ENCODE measurements at places on chromosomes 16 and 17.

GRCh38 chr16:83393196-83393981 lies 414.4 kb upstream of the HSBP1 start:
- DNase-seq = no peak

GRCh38 chr17:6711681-6712057 lies 1.5 kb downstream of the SLC13A5 start:
- DNase-seq = no peak

- DNase-seq = no peak
Observed at GRCh38 chr17:79522414-79522813, 88.4 kb downstream of the RBFOX3 start.

- DNase-seq = peak; percentile 59
Observed at GRCh38 chr17:58233543-58233942, 4.8 kb upstream of the LPO start.

- no peak for DNase-seq
Observed at GRCh38 chr16:14337303-14338191, 266.4 kb downstream of the MRTFB start.

- DNase-seq = no peak
Observed at GRCh38 chr17:39527220-39527813, 66.0 kb downstream of the CDK12 start.

- no peak for DNase-seq
Observed at GRCh38 chr16:69513180-69513966, 52.4 kb upstream of the NFAT5 start.

GRCh38 chr17:29948448-29949215 lies 7.2 kb downstream of the EFCAB5 start:
- DNase-seq = no peak

DNA sequence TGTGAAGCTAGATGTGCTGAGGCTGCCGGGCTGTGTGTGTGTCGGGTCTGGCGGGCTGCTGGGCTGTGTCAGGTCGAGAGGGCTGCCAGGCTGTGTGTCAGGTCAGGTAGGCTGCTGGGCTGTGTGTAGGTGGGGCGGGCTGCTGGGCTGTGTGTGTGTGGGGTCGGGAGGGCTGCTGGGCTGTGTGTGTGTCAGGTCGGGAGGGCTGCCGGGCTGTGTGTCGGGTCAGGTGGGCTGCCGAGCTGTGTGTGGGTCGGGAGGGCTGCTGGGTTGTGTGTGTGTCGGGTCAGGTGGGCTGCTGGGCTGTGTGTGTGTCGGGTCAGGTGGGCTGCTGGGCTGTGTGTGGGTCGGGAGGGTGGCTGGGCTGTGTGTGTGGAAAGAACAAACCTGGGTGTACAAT lies 8.6 kb downstream of the WDR45B start:
- no peak for DNase-seq

DNA sequence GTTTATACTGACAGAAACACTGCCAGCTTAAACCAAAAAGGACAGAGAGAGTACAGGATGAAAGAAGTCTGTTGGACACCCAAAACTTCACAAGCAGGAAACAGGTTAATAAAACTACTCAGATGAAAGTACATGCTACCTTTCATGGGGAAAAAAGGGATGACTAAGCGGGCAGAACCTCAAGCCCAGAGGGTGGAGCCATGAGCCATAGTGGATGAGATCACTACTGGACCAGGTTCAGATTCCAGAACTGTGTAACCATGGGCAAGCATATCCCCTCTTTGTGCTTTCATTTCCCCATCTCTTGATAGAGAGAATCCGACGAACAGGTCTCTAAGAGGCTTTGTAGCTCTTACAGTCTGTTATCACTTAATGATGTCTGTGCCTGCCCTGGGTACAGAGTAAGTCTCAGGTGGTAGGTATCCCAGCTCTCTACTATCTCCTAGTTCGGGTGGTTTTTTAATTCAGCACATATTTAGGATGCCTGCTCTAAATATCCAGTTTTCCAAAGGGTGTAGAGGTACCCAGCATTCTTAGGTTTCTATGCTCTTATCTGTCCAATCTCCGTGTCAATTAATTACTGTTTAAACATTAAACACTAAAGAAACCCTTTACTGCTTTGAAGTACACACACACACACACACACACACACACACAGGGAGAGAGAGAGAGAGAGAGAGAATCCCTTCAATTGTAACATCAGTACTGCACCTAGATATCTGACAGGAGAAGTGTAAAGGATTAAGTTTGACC lies 206.7 kb downstream of the ZNF423 start:
- DNase-seq = no peak

DNA sequence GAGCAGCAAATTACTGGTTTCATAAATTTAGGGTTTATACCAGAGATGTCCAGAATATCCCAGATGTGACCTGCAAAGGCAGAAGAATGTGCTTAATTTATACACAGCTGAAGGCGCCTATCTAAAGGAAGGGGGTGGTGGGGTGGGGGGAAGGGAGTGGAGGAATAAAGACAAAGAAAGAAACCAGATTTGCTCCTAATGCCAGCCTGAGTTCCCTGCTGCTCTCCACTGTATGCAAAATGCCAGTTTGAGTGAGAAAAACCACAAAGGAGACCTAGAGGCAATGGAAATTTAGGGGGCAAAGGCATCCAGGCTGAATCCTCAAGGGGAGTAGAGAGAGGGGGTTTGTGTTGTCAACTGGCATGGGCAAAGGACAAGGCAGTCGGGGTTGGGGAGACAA lies 161.5 kb upstream of the TOX3 start:
- DNase-seq = no peak

DNA sequence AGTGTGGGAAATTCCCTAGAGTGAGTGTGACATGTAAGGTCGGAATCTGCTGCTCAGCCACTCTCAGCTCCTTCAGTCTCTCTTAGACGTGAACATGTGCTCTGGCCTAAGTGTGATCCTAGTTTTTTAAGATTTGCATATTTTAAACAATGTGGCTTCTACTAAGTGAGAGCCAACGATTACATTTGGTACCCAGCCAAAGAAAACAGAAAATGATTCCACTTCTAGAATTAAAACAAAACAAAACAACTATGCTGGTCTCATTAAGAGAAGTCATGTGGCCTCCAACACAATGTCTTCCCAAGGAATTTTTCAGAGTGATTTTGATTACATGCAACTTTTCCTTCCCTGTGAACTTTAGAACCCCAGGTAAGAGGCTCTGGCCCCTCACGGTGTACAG lies 10.1 kb downstream of the TMEM238L start:
- no peak for DNase-seq

- DNase-seq = no peak
Observed at GRCh38 chr16:31407406-31407805, 14.3 kb downstream of the ITGAD start.

GRCh38 chr17:42853597-42853967 lies 2.6 kb downstream of the AOC3 start:
- no peak for DNase-seq

- DNase-seq = no peak
Observed at GRCh38 chr17:65750631-65751115, 189.2 kb upstream of the AXIN2 start.

GRCh38 chr17:77189148-77189547 lies 48.4 kb downstream of the SEC14L1 start:
- peak; percentile 70 for DNase-seq

GRCh38 chr17:28256370-28256769 lies 62.6 kb upstream of the TMEM97 start:
- DNase-seq = no peak

DNA sequence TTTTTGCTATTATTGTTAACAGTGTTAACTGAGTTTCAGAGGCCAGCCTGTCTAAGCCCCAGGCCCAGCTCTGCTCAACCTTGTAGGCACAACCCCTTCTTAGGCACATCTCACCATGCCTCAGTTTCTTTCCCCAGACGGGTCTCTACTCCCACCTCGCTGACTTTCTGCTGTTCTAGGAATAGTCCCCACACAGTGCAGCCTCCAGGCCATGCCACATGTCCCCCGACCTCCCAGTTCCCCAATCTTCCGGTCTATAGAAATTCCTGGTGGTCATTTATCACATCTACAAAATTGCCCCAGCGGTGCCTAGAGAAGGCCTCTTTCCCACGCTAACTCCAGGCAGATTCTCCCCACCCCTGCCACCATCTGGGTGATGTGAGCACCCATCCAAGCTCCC lies 34.8 kb downstream of the ADGRG5 start:
- no peak for DNase-seq

GRCh38 chr17:61737820-61738219 lies 125.5 kb downstream of the BRIP1 start:
- DNase-seq = no peak

GRCh38 chr17:66436631-66437030 lies 134.2 kb downstream of the PRKCA start:
- no peak for DNase-seq

GRCh38 chr17:74177018-74177450 lies 26.4 kb upstream of the RPL38 start:
- no peak for DNase-seq

GRCh38 chr16:57357330-57358085 lies 1.1 kb upstream of the CCL22 start:
- peak; percentile 62 for DNase-seq

GRCh38 chr16:9144106-9144505 lies 52.7 kb downstream of the HAPSTR1 start:
- DNase-seq = no peak

DNA sequence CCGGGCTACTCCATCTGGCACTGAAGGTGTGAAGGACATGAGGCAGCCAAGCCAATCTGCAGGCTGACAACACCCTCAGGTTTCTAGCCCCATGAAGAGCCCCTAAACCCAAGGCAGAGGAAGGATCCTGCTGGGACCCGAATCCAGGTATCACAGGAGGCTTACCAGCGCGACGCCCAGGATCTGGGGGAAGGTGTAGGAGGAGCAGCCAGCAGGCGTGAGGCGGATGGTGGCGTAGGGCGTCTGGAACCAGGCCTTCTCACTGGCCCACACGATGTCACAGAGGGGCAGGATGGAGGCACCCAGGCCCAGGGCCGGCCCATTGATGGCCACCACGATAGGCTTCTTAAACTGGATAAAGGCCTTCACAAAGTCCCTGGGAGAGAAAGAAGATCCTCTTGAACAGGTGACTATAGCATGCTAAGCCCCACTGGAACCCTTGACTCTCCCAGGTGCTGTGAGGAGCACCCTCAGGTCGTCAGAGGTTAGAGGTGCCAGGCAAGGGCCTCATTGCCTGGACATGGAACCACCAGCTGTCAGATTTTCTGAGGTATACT lies 71.7 kb downstream of the DYNLRB2 start:
- no peak for DNase-seq

- DNase-seq = no peak
Observed at GRCh38 chr17:50661795-50662391, 27.2 kb downstream of the ABCC3 start.

GRCh38 chr17:7261379-7262191 lies 693 bp downstream of the CLDN7 start:
- DNase-seq = peak; percentile 71

DNA sequence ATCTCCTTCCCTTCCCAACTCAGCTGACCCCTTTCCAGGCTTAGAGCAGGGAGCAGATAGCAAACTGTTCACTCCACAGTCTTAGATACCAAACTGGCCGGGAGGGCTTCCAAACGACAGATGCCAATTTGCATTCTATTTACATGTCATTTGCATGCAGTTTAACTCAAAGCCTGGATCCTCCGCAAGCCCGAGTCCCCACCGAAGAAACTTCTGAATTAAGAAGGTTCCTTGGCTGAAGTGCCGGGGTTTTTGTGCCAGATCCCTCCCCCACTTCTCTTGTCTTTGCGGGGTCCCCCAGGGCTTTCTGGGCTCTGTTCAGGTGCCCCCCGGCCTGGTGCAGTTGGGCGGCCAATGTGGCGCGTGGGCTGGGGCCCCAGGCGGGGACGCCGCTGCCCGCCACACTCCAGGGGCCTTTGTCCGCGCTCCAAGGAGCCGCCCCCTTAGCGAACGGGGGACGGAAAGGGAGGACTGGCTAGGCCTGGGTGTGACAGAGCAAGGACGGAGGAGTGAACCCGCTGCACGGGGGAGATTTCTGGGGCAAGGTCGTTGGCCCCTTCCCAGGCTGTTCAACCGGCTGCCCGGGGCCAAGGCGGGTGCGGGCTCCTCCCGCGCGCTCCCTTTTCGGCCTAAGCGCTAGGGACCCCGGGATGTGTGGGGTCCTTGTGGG lies 1.2 kb downstream of the GPRC5B start:
- no peak for DNase-seq

DNA sequence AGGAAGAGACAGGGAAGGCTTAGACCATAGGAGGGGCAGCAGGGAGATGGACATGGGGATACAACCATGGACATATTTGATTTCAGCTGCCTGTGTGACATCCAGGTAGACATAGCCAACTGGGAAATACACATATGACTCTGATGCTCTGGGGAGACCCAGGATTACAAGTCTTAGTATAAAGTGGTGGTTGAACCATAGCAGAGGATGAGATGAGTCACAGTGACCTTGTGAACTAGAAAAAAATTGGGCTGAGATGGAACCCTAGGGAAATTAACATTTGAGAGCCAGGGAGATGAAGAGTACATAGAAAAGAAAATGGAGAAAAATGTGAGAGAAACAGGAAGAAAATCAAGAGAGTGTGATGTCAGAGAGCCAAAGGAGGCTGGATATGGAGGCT lies 10.2 kb downstream of the MARCHF10 start:
- DNase-seq = no peak

DNA sequence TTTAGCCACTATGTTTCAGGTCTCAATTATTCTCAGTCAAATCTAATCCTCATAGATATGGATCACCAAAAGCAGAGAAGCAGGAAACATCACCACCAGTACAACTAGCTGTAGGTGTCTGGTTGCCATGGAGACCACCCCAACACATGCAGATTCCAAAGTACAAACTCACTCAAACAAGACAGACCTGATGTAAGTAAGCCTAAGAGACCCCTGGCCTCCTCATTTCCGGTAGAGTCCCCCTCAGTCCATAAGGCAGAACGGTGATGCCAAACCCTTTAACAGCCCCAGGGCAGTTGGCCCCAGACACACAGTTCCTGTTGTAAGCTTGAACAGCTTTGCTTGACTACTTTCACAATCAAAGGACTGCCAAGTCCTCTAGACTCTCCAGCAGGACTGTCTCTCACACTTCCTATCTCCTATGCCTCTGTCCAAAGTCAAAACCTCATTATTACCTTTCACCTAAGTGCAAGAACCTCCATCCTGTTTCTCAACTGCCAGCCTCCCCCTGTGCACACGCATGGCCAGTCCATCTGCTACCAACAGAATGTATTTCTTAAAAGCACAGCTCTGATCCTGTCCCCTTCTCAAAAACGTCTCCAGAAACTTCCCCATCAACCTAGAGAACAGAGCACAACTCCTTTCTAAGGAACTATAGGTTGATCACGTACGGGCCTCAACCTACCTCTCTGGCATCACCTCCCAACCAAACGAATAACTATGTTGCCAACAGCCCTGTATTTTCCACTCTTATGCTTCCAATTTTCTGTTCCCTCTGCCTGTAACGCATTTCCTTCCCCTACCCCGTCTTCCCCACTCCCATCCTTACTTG lies 23.9 kb downstream of the SLC39A11 start:
- DNase-seq = no peak

- DNase-seq = no peak
Observed at GRCh38 chr17:13953841-13954240, 115.5 kb upstream of the COX10 start.

- no peak for DNase-seq
Observed at GRCh38 chr17:72766761-72767356, 325.6 kb downstream of the SLC39A11 start.

GRCh38 chr16:75065521-75066149 lies 50.9 kb downstream of the LDHD start:
- no peak for DNase-seq

Data from GM13976 (cell line).